ENCODE measurements at places on chromosomes 12 and 14.

DNA sequence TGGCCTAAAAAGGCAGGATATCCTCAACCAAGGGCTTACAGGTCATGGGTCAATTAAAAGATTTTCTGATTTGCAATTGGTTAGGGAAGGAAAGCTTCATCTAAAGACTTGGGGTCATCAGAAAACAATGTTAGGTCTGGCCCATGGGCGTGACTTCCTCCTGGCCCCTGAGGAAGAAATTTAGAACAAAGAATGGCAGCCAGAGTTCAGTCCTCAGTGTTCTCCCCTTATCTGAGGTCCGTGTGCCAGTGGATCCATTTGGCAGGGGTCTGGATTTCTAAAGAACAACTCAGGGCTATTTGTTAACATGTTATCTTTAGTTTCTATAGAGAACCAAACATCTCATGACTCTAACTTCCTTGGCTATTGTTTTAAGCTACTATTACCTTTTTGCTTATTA, 27.8 kb upstream of the NFYB start:
- DNase-seq, result no peak

GRCh38 chr12:77152623-77153193, 87.3 kb upstream of the E2F7 start:
- DNase-seq, result peak; percentile 24

- no peak for DNase-seq
These were observed 67.2 kb upstream of the FOXN3 start for GRCh38 chr14:89484051-89484844.

GRCh38 chr14:76941544-76941943, 87.0 kb downstream of the IRF2BPL start:
- no peak for DNase-seq

- no peak for DNase-seq
These were observed 101.8 kb downstream of the CAND1 start for GRCh38 chr12:67370979-67371378.

DNA sequence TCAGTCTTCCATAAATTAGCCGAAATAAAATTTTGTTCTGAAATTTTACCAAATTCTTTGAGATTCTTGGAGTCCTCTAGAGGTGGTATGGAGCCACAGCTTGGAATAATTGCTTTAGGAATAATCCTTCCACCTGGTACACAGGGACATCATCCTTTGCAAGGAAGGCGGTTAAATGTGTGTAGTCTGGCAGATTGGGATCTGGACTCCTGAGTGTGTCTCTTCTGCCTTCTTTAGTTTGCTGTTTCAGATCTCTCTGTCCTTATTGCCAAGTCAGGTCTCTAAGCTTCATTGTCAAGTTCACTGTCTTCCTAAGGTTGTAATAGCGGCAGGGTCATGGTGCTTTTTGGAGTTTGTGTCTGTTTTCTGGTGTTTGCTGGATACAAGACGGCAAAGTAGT, 393.9 kb upstream of the RGS6 start:
- no peak for DNase-seq

GRCh38 chr12:130571089-130571488, 145.0 kb downstream of the RIMBP2 start:
- DNase-seq, result no peak

- peak; percentile 52 for DNase-seq
These were observed 124.6 kb upstream of the E2F7 start for GRCh38 chr12:77189901-77190416.

- DNase-seq, result no peak
These were observed 71.3 kb downstream of the PHLDA1 start for GRCh38 chr12:75960086-75960910.

DNA sequence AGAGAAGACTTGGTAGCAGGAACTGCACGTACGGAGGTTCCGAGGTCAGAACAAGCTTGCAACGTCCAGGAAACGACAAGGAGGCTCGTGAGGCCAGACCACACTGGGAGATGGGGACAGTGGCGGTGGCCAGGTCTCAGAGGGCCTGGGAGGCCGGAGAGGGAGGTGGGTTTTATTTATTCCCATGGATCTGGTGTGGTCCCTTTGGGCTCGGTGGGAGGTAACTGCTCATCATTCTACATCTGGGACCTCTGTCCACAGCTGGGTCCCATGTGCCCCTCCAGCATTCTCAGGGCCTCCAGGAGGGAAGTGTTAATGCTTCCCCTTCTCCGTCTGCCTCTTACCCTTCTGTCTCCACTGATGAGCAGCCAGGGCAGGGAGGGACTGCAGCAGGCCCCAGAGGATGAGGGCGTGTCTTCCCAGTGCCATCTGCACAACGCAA, 35.7 kb upstream of the NCOR2 start:
- no peak for DNase-seq

GRCh38 chr14:33859306-33859705, 91.6 kb downstream of the EGLN3 start:
- no peak for DNase-seq

DNA sequence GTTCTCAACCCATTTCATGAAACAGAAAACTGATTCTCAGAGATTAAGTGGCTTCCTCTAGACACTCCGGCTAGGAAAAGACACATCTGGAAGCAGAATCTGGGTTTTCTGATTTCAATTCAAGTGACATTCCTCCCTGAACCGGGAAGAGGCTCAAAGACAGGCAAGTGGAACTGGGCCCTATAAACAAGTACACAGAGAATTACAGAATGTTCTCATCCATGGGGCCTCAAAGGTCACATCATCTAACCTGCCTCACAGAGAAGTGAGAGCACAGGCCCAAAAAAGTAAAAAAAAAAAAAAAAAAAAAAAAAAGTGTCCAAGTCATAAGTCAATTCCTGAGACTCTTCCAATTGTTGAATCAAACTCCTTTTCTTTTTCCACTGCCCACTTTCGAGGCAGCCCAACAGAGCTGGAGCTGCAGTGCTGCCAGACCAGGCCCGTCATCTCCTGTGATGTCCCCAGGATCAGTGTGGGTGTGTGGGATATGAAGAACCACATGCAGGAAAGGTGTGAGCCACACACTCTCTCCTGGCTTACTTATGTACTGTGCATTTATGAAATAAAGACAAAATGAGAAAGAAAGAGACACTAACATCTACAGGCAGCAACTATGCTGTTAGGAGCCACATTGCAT, 2.8 kb upstream of the KRT1 start:
- DNase-seq, result no peak

DNA sequence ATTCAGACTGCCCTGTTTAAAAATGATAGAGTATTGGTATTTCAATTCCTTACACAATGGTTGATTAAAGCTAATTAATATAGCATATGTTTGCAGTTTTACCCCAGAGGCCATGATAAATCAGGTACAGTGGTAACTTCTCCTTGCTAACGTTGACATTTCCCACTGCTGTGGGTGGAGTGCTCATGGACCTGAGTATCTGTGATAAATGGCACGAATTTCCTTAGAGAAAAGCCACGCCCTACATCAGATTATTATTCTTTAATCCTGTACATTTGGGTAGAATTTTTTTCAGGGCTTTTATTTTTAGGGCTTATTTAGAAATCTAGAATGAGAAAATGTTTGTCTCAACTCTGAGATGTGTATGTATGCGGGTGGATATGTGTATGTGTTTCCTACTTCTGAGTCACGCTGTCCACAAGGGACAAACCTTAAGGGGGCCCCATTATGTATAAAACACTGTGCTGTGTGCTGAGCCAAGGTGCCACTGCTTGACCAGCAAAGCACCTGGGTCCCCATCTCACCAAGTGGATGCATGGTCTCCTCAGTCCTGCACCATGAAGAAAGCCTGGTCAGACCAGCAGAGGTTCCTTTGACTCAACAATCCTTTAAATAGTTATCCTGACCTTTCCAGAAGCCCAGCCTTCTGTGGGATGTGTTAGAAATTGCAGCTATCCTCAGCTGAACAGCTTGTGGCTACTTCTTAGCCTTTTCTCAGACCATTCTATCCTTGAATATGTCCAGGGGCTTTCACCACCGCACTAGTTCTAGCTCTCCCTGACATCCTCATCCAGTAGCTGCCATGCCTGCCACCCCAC, 57.9 kb upstream of the STK38L start:
- no peak for DNase-seq

DNA sequence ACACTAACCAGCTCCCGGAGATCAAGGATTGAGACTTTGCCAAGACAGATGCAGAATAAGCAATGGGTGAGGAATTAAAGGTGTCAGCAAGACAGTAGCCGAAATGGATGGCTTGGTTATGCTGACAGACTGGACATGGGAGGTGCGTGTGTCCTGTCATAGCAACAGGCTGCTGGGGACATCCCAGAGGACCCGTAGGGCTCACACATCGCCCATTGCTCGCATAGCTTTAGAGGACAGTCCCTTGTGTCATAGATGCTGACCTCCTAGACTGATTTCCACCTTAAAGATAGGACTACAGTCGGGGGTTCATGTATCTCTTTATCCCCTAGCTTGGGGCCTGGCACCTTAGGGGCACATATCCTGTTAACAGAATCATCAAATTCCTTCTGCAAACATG, 324.5 kb downstream of the MED13L start:
- no peak for DNase-seq

DNA sequence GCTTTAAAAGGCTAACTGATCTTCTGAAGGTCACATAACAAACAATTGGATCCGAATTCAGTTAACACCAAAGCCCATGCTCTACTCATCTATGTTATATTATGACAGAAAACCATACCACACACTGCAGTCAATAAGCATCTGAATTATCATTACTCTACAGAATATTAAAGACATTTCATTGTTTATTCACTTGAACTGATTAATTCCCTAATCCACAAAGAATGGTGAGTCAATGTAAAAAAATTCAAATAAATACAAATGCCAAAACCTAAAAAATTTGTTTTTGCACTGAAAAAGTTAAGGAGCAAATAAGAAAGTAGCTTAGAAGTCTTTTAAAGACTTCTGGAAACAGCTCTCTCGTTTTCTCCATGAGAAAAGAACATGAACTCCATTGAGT, 13.7 kb downstream of the NID2 start:
- DNase-seq, result no peak

DNA sequence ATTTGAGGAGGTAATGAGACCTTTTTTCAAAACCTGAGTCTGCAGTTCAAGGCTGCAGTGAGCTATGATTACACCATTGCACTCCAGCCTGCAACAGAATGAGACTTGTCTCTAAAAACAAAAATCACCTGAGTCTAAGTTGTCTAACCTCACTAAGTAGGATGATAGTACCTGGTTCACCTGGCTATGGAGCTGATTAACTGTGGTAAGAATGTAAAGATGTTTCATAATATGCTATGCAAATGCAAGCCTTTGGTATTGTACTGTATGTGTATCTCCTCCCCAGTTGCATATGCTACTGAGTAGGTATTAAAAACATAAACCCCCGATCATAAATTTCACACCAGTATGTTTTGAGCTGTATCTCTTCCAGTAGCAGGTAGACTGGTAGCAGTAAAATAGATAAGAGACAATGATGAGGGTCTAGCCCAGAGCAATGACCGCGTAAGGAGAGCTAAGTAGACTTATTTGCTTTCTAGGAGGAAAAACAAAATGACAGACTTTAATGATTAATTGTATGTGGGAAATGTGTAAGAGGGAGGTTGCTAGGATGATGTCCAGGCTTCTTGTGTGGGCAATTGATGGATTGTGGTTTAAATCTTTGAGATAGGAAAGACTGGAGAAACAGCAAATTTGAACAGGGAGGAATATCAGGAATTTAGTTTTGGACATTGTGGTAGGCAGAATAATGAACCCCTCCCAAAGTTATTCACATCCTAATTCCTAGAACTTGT, 41.6 kb upstream of the EGLN3 start:
- DNase-seq, result no peak

- DNase-seq, result no peak
These were observed 169.5 kb downstream of the FBXL14 start for GRCh38 chr12:1424674-1425395.

DNA sequence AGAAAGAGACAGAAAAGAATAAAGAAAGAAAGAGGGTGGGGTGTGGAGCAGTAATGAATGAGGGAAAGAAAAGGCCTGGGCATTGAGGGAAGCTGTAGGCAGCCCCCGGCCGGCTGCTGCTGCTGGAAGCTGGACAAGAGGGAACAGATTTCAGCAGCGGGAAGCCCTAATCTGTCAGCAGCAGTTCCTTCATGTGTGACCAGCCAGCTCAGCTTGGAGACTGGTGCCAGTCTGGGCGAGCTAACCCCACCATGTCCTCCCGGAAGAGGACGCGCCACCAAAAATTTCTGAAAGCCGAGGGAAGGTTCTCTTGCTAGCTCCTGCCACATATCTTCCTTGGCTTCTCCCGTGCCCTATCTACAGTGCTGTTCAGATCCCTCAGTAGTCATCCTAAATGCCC, 236.8 kb downstream of the GRIN2B start:
- DNase-seq, result no peak

GRCh38 chr12:66163289-66163688, 6.5 kb downstream of the TMBIM4 start:
- no peak for DNase-seq

DNA sequence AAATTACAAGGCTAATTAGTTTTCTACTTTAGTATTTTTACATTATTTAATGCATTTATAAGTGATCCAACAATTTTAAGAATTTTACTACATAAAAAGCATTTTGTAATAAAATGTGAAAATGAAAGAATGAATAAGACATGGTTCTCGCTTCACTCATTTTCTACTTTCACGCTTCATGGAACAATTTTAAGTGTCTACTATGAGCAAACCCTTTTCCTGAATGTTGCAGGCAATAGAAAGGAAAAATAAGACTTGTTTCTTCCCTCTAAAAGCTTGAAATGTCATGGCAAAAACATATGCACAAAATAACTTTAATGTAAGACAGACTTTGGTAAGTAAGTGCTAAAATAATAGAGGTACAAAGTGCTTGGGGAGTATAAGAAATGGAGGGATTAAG, 205.7 kb upstream of the HMGA2 start:
- DNase-seq, result no peak

- DNase-seq, result no peak
These were observed 128.0 kb downstream of the GPR135 start for GRCh38 chr14:59337141-59337611.

- DNase-seq, result no peak
These were observed 45.4 kb downstream of the VCPKMT start for GRCh38 chr14:50070840-50071548.

- DNase-seq, result no peak
These were observed 3.5 kb downstream of the SERPINA5 start for GRCh38 chr14:94584591-94585280.

GRCh38 chr12:57005980-57006808, at the start of gene ZBTB39:
Gene ZBTB39 (minus strand): TSS chr12:57006546. CDS start chr12:57004917, 1,629 bp downstream.
- no peak for DNase-seq

- no peak for DNase-seq
These were observed 13.1 kb downstream of the LDHB start for GRCh38 chr12:21644516-21644915.

GRCh38 chr12:29389295-29389919, 8.4 kb upstream of the ERGIC2 start:
- no peak for DNase-seq

GRCh38 chr14:51240804-51241380, 845 bp downstream of the TMX1 start:
- DNase-seq, result no peak

- DNase-seq, result no peak
These were observed 152.2 kb upstream of the PARP11 start for GRCh38 chr12:4025181-4026019.

DNA sequence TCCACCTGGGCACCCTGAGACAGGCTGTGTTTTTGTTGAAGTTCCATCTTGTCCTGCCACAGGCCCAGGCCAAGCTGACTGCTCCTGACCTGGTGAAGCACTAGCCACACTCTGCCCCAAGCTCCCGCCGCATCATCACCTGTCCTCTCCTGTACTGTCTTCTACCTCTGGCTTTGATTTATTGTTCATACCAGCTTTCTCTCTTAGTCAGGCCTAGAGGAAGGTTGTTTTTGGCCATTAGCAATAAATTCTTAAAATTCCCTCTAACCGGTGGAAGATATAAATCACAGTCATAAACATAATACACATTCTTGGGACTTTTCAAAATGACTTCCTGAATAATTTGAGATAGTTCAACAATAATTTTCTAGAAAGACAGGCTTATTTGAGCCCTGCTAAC, 169.4 kb downstream of the DAD1 start:
- DNase-seq, result no peak

All from H4 (cell line).